ENCODE measurements at places on chromosomes 16 and 17.
A peak's percentile ranks its signal among the peaks of the same experiment; 100 is the strongest.

DNA sequence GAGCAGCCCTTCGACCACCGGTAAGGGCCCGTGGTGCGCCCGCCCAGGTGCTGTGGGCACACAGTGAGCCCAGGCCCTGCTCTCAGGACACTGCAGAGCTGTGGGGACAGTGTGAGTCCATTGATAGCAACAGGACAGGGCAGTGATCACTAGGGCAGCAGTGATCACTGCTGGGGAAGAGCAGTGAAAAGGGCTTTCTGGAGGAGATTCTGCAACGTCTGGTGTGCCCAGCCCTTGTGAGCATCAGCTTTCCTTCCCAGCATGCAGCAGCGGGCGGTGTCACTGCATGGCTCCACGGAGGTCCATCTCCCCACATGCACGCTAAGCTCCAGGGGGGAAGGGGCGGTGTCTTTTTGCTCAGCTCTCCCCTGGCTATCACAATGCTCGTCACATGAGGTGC lies 32.1 kb downstream of the MAP1LC3B start:
- DNase-seq = no peak

- peak; percentile 45 for DNase-seq
Measured at GRCh38 chr16:82093666-82094300, 58.7 kb downstream of the HSD17B2 start.

GRCh38 chr17:61981323-61981722 lies 53.5 kb upstream of the INTS2 start:
- DNase-seq = peak; percentile 2

- no peak for DNase-seq
Measured at GRCh38 chr17:1271030-1271423, 783 bp downstream of the BHLHA9 start.

GRCh38 chr16:15530085-15530484 lies 95.7 kb downstream of the BMERB1 start:
- DNase-seq = no peak

DNA sequence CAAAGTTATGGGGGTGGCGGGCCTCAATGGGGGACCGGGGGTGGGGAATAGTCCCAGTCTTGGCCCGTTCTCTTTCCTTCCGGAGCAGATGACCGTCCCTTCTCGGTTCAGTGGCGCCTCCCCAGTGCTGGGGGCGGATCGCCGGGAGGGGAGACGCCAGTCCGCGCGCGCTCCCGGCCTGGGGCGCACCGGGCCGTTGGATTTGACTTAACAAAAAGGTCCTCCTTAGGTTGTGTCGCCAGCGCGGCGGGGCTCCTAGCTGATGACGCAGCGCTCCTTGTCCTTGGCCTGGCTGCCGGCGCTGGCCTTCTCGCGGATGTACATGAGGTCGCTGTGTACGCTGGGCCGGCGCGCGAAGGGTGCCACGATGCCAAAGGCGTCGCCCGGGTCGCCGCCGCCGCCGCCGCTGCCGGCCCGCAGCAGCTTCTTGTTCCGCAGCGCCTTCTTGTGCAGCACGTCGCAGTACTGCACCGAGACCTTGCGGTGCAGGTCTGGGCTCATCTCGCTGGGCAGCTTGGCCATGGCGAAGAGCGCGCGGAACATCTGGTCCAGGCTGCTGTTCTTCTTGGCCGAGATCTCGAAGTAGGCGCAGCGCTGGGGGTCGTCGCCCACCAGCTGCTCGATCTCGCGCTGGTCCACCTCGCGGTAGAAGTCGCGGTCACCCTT lies 1.2 kb downstream of the RASD1 start:
- DNase-seq = no peak

- DNase-seq = no peak
Measured at GRCh38 chr17:80138856-80139426, 8.0 kb downstream of the EIF4A3 start.

- DNase-seq = no peak
Measured at GRCh38 chr16:55045329-55045728, 114.7 kb downstream of the IRX5 start.

- peak; percentile 49 for DNase-seq
Measured at GRCh38 chr17:82023447-82024241, 539 bp downstream of the LRRC45 start.

DNA sequence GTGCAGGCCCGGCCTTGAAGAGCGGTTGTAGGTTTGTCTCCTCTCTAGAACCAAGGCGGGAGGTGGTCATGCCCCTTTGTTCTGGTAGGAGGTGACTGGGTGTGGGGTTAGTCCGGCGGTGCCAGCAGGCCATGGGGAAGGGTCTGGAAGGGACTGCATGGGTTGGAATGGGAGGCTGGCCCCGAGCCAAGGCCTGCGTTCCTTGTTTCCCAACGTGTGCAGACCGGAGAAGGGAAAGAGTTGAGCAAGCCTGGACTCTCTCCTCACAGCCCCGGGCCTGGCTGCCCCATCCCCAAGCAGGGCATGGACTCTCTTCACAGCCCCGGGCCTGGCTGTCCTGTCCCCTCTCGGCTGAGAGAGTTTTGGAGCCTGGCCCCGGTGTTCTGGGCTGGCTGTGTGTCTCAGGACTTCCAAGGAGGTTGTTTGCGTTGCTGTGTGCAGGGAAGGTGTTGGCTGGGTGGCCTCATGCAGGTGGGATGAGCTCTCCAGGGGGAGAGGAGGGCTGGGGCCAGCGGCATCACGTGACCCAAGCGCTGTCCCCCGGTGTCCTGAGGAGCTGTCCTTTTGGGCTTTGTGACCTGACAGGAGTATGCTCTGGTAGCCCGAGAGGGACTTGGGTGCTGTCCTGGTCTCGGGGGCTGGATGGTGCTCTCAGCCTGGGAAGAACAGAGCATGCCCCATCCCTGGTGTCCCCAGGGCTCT lies 2.6 kb downstream of the CACNA1H start:
- no peak for DNase-seq

- DNase-seq = no peak
Measured at GRCh38 chr17:57876023-57876865, 26.4 kb upstream of the MRPS23 start.

DNA sequence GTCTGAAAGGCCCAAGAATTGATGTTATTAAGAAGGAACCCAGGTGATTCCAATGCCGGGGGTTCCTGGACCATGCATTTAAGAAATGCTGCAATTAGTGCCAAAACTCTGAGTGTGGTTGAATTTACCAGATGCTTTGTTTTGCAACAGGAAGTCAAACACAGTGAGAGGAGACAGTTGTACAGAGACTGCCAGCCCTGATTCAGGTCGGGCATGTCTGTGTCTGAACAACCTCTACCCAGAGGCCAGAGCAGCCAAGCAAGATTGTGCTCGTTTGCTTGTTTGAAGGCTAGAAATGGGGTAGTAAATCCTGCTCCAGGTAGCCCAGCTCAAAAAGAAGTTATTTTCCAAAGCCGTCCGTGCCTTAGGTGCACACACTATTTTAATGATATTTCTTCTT lies 412.4 kb upstream of the ERCC4 start:
- DNase-seq = no peak

GRCh38 chr17:48960834-48961515 lies 7.4 kb downstream of the GIP start:
- DNase-seq = peak; percentile 55

- DNase-seq = no peak
Measured at GRCh38 chr17:39726617-39727016, 3.7 kb downstream of the MIEN1 start.

GRCh38 chr16:83095941-83096692 lies 469.3 kb downstream of the CDH13 start:
- peak; percentile 43 for DNase-seq

- no peak for DNase-seq
Measured at GRCh38 chr16:85474621-85475217, 138.4 kb upstream of the GSE1 start.

DNA sequence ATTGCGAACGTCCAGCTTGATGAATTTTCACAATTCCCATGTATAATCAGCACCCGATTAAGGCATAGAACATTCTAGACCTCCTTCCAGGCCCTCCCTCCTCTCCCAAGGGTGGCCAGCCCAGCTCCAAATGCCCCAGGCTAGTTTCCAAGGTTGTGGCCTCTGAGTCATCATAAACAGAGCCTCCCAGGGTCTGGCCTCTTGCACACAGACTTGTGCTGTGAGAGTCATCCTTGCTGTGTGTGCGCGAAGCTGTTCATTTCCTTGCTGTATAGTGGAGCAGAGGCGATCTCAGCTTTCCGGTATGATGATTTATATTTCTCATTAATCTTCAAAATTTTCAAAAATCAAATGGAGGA lies 20.5 kb upstream of the JPH3 start:
- peak; percentile 96 for DNase-seq

- DNase-seq = peak; percentile 70
Measured at GRCh38 chr17:44203731-44204440, 4.2 kb upstream of the ATXN7L3 start.

- no peak for DNase-seq
Measured at GRCh38 chr16:88971371-88972097, 5.5 kb downstream of the CBFA2T3 start.

- peak; percentile 68 for DNase-seq
Measured at GRCh38 chr17:81432941-81433340, 37.7 kb downstream of the BAHCC1 start.

DNA sequence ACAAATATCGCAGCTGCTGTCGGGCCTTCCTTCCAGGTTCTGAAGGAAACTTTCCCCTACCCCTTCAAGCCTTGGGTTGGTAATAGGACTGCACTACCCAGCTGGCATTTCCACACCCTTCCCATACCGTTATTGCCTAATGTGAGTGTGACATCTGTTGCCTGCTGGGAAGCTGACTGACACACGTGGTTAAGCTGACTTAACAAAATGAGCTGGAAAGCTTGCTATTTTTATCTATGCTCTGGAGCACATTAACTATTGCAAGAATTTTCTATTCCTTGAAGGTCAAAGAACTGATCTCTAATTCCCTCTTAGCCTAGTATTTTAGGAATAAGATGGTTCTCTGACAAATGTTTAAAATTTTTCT lies 79.5 kb downstream of the PMP22 start:
- DNase-seq = peak; percentile 86

DNA sequence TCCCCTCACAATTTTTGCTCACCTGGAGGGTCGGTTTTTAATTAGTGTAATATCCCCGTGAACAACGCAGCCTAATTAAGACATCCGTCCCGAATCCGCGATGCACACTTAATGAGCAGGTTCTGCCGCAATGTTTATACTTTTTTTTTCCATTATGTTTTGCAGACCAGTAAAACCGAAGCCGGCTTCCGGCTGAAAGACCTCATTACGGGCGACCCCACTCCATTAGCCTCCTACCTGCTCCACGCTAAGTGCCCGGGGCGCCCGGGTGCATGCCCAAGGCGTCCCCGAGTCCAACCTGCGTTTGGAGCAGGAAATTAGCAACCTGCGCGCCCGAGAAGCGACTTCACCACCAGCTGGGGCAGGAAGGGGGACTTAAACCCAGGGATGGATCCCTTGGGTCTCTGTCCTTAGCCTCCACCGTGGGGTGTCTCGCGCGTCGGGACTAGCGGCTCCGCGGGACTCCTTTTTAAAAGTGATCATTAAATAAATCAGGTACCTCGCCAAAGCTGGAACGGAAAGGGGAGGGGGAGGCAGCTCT lies 1.7 kb downstream of the RBFOX3 start:
- DNase-seq = no peak

- no peak for DNase-seq
Measured at GRCh38 chr16:27305839-27306442, 7.8 kb upstream of the IL4R start.

DNA sequence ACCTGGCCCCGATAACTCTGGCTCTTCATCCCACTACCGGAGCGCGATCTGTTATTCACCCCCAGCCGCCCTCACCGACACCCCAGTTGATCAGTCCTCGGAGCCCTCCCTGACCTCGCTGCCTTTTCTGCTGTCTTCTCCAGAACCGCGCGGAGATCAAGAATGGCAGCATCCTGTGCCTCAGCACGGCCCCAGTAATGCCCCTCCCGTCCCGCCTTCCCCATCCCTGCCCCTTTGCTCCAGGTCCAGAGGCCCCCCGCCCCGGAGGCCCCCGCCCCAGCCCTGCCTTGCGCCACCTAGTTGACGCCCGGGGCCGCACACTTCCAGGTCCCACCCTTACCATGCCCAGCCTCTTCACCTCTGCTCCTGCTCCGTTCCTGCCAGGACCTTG lies 872 bp downstream of the ELMO3 start:
- no peak for DNase-seq

GRCh38 chr17:9330611-9331271 lies 244.9 kb downstream of the STX8 start:
- DNase-seq = no peak

- no peak for DNase-seq
Measured at GRCh38 chr16:85466304-85466700, 146.8 kb upstream of the GSE1 start.

GRCh38 chr16:81879625-81880024 lies 100.5 kb downstream of the PLCG2 start:
- no peak for DNase-seq

DNA sequence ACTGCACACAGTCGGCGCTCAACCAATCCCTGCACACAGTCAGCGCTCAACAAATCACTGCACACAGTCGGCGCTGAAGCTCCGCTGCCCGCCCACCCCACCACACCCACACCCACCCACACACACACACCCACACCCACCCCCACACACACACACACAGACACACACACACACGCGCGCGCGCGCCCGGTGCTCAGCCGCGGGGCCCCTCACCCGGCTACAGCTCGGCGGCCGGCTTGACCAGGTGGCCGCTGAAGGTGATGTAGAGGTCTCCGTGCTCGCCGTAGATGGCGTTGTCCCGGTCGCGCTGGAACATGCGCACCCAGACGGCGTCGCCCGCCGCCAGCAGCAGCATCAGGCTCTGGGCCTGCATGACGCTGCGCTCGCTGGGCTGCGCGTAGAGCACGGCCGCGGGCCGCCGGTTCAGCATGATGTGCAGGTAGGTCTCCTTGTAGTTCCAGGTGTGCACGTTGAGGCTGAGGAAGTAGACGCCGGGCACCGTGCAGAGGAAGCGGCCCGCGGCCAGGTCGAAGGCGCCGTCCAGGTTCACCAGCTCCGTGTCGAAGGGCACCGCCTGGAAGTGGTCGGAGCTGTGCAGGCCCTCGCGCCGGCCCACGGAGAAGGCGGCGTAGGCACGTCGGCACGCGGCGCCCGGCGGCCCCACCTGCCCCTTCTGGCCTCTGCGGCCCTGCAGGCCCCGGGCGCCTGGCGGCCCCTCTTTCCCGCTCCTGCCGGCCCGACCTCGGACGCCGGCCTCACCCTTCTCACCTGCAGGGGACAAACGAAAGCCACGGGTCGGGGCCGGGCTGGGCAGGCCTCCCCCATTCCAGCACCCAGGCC lies 2.5 kb downstream of the C1QTNF8 start:
- DNase-seq = no peak

DNA sequence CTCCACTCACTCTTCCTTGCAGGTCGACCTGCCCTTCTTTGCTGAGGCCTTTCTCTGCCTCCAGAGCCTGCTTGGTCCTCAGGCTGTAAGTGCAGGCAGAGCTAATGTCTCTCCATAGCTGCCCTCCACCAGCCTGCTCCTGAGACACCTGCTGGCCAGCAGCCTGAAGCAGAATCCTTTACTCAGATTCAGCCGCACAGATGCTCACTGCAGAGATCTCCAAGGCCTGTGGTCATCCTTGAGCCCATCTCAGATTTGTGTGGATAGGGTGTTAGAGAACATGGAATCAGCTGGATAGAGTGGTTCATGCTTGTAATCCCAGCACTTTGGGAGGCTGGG lies 11.5 kb downstream of the DEXI start:
- no peak for DNase-seq

GRCh38 chr16:24759006-24759405 lies 29.6 kb downstream of the TNRC6A start:
- no peak for DNase-seq
